ENCODE measurements at places on chromosomes 3 and 15.

- no peak overlapping the region for H3K4me3 ChIP-seq
- no peak overlapping the region for H3K27ac ChIP-seq
- H3K36me3 ChIP-seq, result no peaks in the 10 kb centered on the region
- H3K4me1 ChIP-seq, result no peaks in the 10 kb centered on the region
- no peaks in the 10 kb centered on the region for H3K27me3 ChIP-seq
- DNase-seq, result no peak
Measured at GRCh38 chr3:53211706-53212702, 43.8 kb downstream of the TKT start.

DNA sequence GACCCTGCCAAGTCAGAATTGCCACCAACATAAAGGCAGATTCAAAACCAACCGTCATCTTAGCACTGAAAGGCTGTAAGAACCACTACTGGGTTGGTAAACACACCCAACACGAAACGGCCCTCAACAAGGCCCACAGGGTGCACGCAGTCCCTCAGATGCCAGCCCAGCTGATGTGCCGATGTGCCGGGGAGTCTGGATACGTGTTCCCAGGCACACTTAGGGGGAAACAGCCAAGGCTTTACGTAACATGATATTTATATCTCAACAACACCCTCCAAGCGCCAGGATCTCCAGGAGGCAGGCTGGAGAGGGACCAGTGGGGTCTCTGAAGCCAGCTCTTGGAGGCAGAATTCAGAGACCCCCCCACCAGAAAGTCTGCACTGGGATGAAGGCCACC, 14.2 kb downstream of the POC1A start:
- no peak overlapping the region for H3K27ac ChIP-seq
- H3K27me3 ChIP-seq, result no peaks in the 10 kb centered on the region
- no peaks in the 10 kb centered on the region for H3K36me3 ChIP-seq
- no peak for DNase-seq

DNA sequence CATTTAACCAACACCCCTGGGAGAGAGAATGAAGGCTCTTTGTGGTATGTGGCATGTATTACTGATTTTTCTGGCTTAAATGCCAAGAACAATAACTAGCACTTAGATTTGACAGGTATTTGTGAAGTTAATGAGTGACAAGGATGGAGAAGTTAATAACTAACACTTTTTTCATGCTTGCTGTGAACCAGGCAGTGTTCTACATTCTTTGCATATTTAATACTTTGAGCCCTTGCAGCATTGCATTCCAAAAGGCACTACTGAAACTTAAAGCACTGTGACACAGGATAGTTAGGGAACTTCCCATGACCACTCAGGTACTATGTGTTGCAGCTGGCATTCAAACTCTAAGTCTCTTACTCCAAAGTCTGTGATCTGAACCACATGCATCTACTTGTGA, 650.6 kb downstream of the ZPLD1 start:
- H3K4me1 ChIP-seq, result no peaks in the 10 kb centered on the region
- H3K27me3 ChIP-seq, result no peaks in the 10 kb centered on the region
- H3K36me3 ChIP-seq, result no peaks in the 10 kb centered on the region
- H3K4me3 ChIP-seq, result no peak overlapping the region

DNA sequence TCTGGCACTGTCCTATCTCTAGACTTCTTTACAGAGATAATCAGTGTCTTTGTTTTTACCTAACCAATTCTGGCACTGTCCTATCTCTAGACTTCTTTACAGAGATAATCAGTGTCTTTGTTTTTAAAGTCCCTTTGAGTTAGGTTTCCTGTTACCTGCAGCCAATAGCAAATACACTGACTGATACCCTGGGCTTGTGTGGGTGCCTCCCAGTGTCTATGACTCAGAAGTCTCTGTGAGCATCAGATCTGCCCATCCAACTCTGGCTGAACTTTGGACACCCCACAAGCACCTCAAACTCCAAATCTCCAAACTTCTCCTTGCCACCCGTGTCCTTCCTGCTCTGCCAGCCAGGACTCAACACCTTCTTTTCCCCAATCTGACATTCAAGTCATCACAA, 30.4 kb downstream of the SLC41A3 start:
- no peaks in the 10 kb centered on the region for H3K27me3 ChIP-seq
- DNase-seq, result no peak
- H3K4me1 ChIP-seq, result no peaks in the 10 kb centered on the region

- H3K36me3 ChIP-seq, result no peaks in the 10 kb centered on the region
- peaks cover 2% of the 10 kb centered on the region for H3K4me1 ChIP-seq
- H3K4me3 ChIP-seq, result no peak overlapping the region
- H3K27ac ChIP-seq, result no peak overlapping the region
Measured at GRCh38 chr3:5390221-5390620, 202.7 kb downstream of the EDEM1 start.

- H3K4me3 ChIP-seq, result no peak overlapping the region
- DNase-seq, result no peak
- no peaks in the 10 kb centered on the region for H3K4me1 ChIP-seq
- peaks cover 7% of the 10 kb centered on the region for H3K27me3 ChIP-seq
- H3K36me3 ChIP-seq, result no peaks in the 10 kb centered on the region
Measured at GRCh38 chr3:75014008-75014407, 399.5 kb upstream of the CNTN3 start.

Data from liver (tissue), 10 donors.